Stimulated activated naive CD8-positive, alpha-beta T cell treated with anti-CD3 and anti-CD28 coated beads, Interleukin-15, amount 100 ng/mL, for 72 hours (primary cell): ENCODE measurements at places on chromosomes 6 and 20.

GRCh38 chr20:63208346-63208909, 7.5 kb downstream of the YTHDF1 start:
- DNase-seq = no peak

- no peak for DNase-seq
These were observed 401.8 kb downstream of the SAMD5 start for GRCh38 chr6:147910281-147910680.

DNA sequence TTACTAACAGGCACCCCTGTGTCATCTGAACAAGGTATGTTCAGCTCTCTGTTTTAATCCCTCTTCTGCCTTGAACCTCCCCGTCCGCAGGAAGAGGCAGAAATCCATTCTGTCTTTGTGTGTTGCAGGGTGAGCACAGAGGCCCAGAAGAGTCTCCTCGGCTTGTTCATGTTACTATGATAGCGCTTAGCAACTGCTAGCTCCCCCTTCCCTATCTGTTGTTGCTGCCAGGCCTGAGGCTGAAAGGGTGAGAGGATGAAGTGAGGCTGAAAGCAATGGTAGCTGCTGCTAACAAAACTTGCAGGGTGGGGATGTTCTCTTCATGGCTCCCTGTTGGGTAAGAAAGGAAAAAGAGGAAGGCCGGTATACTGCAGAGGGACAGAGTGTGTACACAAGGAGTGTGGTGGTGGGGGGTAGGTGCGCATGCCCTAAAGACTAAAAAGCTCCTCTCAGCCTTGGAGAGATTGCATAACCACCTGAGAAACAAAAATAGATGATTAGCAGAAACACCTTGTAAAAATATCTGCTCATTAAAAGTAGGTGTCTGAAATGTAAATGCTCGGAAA, 55.2 kb upstream of the CITED2 start:
- no peak for DNase-seq

- no peak for DNase-seq
These were observed 146.5 kb downstream of the PREX1 start for GRCh38 chr20:48681201-48681872.

GRCh38 chr6:25130518-25130917, 148.7 kb upstream of the CARMIL1 start:
- no peak for DNase-seq

GRCh38 chr20:52031206-52031562, 160.4 kb downstream of the ZFP64 start:
- no peak for DNase-seq

DNA sequence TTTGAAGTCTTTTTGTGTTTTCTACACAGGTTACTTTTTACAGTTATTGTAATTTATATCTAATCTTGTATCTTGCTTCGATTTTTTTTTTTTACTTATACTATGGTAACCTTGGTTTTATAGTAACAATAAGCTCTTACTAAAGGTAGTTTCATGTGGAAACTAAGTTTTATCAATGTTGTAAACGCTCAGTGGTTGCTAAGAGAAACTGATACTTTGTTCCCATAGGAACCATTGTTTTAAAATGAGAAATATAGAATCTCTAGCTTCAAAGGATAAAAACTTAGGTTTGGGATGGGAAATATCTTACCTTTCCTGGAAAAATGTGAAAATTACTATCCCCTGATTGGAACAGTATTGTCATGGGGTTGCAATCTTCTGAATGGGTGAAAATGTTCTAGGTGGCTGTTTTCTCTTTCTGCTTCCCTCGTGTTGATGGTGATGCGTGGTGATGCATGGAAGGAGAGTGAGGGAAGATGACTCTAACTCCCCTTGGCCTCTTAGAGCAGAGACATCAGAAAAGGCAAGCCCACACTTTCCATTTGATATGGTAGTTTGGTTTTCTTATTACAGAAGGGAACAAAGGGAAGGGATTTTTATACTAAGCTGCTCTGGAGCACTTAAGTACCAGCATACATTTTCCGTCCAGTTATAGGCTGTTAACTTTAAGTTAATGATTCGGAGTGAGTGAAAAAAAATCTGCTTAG, 23.5 kb upstream of the BACH2 start:
- DNase-seq = no peak

- no peak for DNase-seq
These were observed 86.4 kb upstream of the CBLN4 start for GRCh38 chr20:56091628-56092234.

GRCh38 chr6:593907-594212, 63.0 kb downstream of the HUS1B start:
- no peak for DNase-seq

- no peak for DNase-seq
These were observed 191.3 kb downstream of the OR2B2 start for GRCh38 chr6:27720607-27721580.

DNA sequence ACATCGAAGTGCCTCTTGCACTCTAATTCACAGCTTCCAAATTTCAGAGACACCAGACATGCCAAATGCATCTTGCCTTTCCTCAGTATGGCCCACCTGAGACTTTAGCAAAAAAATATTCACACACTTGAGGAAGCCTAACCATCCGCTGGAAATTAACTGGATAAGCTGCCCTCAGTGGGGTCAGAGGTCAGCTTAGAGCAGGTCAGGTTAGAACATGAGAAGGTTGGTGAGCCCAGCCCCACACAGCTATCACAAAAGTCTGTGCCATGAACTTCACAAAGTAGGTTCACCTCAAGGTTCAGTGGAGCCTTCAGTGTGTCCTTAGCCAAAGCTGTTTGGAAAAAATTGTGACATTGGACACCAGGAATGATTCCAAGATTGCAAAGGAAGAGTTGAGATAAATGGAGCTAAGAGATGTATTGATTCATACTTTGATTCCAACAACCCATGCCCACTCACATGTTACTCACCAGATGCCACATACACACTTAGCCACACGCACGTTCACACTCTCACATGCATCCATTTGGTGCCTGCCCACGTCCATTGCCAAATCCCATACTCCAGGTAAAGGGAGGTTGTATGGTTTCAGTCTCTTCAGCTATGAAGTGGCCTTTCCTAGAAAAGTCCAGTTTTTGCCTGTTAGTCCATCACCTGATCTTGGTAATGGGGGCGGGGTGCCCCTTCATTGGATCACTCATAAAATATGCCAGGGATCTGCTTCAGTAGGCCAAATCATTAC, 11.1 kb downstream of the BAK1 start:
- DNase-seq = no peak

- no peak for DNase-seq
These were observed 526.4 kb downstream of the QKI start for GRCh38 chr6:163940705-163941623.

DNA sequence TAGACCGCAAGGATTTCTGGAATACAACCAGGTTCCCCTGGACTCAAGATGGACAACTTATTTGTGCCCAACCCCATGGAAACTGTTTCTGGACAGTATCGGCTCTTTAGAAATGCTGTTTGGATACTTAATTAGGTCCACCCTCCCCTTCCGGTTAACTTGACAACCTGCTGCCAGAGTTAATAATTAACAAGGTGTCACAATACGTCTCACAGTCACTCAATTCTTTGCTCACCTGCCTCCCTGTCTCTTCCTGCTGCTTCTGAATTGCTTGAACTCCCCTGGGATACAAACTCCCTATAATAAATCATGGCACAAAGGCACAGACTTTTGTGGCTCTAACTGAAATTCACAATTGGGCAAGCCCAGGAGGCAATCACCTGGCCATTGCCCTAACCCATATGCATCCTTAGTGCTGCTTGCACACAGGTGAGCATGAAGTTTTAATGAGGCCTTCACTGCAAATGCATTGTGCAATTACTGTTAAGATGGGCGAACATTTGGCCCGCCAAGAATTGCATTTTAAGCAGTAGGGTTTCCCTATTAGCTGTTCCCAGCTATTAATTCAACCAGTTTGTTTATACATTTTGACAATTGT, 504.4 kb upstream of the NOX3 start:
- no peak for DNase-seq

DNA sequence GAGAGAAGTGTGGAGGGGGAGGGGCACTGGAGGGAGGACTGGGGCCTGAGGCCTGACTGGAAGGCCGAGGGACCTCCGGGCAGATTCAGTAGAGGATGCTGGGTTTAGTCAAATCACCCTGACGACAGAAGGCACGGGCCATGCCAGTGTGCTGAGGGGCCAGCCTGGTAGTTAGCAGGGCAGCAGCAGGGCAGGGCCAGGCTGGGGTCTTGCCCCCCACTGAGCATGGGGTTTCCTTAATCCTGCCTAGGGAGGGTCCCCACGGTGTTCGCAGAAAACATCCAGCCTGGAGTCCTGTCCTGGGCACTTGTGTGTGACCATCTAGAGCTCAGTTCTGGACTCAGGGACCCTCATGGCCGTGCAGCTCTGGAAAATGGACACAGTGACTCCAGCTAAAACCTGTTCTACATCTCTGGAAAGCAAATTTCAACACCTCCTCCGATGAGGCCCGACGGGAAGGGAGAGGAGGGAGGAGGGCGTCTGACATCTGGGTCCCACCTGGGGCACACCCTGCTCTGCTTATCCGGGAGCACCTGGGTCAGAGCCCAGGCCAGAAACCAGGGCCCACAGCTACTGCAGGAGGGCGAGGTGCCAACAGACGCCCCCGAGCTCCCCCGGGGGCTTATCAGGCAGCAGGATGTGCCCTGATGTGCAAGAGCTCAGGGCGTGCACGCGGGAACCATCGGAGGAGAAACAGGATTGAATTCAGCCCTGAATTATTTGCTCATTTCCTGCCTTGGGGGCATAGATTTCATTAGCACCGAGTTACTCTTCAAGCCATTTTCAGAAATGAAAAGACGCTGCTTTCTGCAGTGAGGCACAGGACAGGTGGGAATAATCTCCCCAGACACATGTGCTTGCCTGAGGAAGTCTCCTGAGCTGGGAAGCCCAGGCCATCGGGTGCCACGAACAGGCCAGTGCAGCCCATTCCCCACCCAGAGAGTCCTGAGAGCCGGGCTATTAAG, 78.0 kb upstream of the MPC1 start:
- DNase-seq = no peak

DNA sequence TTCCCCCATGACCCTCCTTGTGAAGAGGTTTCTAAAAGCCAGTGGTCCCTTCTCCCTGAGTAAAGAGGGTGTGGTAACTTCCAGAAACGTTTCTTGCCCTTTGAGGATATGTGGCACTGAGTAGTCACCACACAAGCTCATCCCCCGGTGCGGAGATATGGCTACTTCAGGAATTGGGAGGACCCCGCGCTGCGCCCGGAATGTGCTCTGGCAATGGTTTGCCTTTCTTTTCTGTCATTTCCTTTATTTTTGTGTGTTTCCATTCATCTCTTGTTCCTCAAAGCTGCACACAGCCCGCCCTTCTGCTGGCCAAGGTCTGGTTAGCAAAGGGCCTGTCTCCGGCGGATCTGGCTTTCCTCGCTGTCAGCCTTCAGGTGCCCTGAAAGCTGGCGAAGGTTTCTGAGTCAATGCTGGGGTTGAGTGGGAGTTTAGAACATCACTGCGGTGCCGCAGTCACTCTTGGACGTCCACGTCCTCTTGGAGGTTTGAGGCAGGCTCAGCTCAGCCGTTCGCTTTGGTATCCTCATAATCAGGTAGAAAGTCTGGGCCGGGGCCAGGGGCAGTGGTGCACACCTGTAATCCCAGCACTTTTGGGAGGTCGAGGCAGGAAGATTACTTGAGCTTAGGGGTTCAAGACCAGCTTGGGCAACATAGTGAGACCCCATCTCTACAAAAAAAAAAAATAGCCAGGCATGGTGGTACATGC, 67.2 kb downstream of the TCP11 start:
- no peak for DNase-seq

GRCh38 chr6:52551483-52552277, 25.2 kb downstream of the TRAM2 start:
- DNase-seq = no peak

- no peak for DNase-seq
These were observed 72.2 kb downstream of the SLC22A3 start for GRCh38 chr6:160420253-160420968.

- DNase-seq = no peak
These were observed 34.7 kb downstream of the FAM184A start for GRCh38 chr6:119043783-119044182.

DNA sequence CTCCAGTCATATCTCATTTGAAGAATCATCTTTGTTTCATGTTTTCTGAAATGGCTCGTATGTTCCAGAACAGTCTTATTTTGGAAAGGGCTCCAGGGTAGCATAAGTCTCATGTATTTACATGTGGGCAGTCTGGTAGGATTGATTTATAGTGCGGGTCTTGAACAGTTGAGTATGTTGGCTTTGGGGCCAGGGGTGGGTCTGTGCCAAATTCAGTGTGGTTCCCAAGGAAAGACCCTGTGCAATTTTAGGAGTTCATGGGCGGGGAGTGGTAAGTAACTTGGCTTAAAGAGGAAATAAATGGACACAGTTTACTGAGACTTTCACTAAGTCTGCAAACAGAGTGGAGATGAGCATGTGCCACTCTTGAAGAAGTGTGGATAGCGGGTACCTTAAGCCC, 7.7 kb downstream of the FNDC1 start:
- no peak for DNase-seq

DNA sequence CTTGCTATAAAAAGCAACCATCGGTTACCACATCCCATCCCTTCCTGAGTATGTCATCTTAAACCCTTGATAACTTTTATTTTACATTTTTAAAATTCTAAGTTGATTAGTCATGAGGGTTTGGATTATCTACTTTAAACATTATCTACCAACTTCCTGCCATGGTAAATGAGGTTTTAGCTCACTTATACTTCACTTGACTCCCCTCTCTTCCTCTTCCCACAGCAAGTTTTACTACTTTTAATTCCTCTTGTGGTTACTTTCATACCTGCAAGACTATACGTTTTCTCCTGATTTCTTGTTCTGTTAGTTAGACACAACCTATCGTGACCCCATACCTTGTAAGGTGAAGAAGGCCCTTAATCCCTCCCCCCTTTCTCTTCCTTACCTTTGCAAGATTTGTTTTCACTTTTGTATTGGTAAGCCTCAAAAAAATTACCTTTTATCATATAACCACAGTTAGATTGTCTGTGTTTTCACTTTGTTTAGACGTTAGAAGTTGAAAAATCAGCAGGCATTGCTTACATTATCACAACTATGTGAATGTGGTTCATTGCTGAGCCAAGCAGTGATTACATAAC, 60.1 kb upstream of the OGFRL1 start:
- DNase-seq = no peak

DNA sequence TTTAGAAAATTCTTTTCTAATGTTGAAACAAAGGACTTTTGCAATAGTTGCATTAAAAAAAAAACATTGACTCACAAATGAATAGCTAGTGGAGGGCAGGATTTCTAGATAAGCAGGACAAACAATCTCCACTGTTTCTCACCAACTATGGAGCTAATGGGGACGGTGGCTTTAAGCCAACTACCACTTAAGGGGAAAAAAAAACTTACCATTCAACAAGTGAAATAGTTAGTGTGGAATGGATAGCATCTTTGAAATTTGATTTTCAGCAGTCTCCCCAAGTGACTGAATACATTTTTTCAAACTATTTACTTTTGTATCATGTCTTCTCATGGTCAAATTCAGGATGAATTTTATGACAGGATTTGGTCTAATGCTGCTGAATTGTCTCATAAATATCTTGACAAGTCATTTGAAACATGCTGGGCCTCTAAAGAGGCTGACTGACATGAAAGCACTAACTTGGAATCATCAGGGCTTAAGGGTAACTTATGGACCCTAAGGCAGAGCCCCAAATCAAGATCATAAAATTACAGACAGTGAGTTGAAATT, 100.5 kb downstream of the EYA4 start:
- no peak for DNase-seq

GRCh38 chr20:14609328-14610221, 272.2 kb upstream of the FLRT3 start:
- DNase-seq = no peak

- no peak for DNase-seq
These were observed 55.9 kb upstream of the CD83 start for GRCh38 chr6:14061643-14062042.

- DNase-seq = no peak
These were observed 98.7 kb downstream of the TRIM27 start for GRCh38 chr6:28824793-28825731.

GRCh38 chr6:53894091-53894490, 99.3 kb downstream of the LRRC1 start:
- DNase-seq = peak; percentile 67
